CD4-positive, alpha-beta memory T cell (primary cell): ENCODE measurements at places on chromosomes 7 and 10. TPM values are rescaled to one million over a fixed set of nuclear protein-coding genes. Genes with fewer than 3 reads are reported as not detected.

DNA sequence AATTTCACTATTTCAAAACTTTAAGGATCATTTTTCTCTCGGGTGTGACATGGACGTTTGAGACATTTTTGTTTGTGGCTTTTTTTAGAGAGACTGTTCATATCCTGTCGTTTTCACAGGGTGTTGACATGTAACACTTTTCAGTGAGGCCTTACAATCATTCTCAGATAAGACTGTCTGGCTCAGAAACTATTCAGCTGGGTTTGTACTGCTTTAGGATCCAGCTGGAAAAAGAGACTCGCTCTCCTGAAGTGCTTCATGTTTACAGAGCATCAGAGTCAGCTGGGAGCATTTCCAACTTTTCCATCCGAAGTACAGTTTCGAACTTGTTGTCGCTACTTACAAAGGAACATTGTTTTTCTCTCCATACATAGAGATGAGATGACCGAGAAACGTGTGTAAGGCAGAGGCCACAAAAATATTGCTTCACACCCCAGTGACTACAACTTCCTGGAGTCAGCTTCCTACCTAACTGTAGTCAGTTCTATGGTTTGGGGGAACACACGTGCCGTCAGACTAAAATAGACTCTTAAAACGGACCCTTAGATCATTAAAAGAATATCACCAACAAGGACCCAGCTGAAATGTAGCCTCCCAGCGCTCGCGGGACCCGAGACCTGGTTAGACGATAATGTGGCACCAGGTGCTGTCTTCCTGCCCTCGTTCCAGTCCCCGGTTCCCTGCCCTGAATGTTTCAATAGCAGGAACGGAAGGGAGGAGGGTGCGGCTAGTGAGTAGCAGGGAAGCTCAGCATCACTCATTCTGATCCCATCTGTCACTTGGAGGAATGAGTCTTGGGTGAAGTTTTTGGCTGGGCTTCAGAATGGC is 78.0 kb downstream of the MKI67 start:
- no peak for DNase-seq

DNA sequence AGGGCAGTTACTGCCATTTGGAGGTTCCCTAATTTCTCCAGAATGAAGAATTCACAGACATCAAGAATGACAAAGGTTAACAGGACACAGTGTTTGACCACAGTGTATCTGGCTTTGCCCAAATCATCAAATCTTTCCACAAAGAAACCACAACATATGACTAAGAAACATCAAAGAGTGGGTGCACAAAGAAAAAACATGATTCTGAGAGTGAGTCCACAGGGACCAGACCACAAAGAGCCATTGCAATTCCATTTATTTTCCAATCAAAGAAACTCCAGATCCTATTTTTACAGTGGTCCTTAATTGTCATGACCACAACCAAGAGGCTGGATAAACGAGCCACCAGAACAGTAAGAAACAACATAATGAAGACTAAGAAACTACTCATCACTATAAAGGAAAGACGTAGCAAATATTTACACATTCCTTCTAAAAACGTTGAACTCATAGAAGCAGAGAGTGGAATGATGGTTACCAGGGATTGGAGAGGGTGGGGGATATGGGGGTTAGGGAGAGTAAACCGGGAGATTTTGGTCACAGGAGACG is 286.5 kb downstream of the DOCK4 start:
- no peak for DNase-seq

Gene ABCC2
- total RNA-seq = 6.5 TPM

- no peak for DNase-seq
Observed at GRCh38 chr7:121398246-121398645, 2.1 kb upstream of the FAM3C start.

- DNase-seq = no peak
Observed at GRCh38 chr7:71772779-71773178, 639.4 kb downstream of the CALN1 start.

GRCh38 chr7:124702385-124702784 is 63.2 kb downstream of the GPR37 start:
- DNase-seq = no peak

DNA sequence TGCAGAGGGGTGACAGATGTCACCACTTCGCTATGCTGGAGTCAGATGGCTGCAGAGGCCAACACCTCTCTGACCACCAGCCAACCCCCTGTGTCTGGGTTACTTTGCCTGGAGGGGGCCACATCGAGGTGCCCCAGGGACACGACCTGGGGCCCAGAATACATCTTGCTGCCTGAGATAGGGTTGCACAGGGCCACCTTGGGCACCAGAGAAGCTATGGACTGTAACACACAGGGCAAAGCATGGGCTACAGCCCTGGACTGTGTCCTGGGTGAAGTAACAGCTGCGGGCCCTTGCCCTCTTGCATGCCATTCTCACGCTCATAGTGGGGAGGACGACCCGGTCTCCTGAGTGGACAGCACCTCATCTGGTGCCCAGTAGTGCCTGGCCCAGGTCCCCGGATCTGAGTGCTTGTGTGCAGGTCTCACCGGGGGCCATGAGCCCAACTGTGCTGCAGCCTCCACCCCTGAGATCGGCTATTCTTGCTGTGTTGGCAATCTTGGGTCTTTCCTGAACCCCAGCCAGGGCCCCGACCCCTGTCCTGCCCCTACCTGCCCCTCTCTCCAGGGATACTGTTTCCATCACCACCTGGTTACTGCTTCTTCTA is 115.2 kb upstream of the GDF10 start:
- DNase-seq = no peak

GRCh38 chr10:78472551-78472890 is 438.9 kb downstream of the RPS24 start:
- no peak for DNase-seq

GRCh38 chr10:78199005-78199725 is 165.5 kb downstream of the RPS24 start:
- DNase-seq = no peak

DNA sequence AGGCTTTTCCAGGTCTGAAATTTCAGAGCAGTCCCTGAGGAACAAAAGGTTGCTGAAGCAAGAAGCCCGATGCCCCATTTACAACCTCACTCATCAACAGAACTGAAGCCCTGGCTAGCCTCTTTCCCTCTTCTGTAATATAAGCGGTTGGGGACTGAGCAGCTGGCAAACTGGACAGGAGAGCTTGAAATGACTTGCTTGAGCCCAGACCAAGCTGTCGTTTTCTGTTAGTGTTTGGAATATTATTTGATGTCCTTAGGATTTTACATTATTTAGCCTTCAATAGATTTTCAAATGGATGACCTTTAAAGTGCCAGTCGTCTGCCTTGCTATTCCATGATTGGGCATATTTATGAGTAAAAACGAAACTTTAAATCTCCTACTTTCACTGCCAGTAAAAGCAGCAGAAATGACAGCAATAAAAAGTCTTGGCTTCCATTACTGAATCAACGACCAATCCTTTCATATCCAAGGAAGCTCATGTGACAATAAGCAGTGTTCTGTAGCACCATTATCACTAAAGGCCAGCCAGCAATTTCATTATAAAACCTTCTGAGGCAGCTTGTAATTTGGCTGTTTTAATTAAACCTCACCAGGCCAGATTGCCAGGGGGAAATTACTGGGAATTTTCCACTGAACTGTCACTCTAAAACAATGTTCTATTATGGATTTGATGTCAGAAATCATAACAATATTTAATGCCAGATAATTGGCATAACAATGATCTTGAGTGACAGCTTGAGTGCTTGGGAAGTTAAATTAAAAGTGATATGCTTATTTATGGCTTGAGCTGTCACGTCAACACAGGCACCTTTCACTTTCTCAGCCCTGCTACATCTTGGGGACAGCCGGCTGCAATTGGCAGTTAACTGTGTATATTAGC is 85.9 kb downstream of the LSMEM1 start:
- DNase-seq = no peak

DNA sequence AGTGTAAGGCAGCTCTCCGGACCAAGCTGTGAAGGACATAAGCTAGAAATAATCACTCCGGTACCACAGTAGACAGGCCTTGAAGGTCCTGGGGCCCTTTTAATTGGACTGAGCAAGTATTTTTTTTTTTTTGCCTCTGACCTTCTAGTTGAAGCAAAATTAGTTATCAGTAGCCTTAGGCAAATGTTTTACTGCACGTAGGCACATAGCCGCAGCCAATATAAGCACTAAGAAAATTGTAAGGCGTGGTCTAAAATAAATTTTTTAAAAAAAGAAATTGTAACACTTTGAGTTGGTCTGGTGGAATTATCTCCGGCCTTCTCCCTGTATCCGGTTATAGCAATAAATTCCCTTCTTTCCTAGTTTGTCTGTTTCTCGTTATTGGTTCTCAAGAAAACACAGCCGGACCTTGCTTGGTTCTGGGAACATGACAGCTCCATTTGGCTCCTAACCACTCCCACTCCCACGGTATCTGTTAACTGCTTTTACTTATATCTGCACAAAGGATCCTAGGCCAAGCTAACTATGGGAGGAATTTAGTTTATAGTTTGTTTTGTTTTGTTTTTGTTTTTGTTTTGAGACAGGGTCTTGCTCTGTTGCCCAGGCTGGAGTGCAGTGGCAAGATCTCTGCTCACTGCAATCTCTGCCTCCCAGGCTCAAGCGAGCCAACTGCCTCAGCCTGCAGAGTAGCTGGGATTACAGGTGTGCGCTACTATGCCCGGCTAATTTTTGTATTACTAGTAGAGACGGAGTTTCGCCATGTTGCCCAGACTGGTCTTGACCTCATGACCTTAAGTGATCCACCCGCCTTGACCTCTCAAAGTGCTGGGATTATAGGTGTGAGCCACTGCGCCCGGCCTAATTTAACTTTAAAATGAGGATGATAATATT is 124.4 kb upstream of the KIF5B start:
- DNase-seq = no peak

GRCh38 chr7:140192620-140193019 is 15.8 kb upstream of the KDM7A start:
- no peak for DNase-seq

Gene WIPF3
- total RNA-seq = not detected

GRCh38 chr7:108246227-108246837 is 116.2 kb upstream of the LAMB4 start:
- DNase-seq = no peak

DNA sequence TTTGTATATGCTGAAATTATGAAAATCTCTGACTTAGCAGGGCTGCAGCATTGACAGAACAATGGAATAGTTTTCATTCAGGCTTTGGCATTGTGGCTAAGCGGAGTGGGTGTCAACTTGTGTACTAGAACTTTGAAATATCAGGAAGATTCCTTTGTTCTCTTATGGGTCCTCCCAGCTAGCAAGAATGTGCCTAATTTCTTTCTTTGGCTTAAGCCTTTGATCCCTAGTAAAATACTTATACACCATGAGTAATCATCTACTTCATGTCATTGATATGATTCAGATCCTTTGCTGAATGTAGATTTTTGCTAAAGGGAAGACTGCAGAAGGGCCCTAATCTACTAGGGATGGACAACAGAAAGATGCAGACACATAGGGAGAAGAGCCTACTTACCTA is 6.2 kb downstream of the AVL9 start:
- DNase-seq = no peak

DNA sequence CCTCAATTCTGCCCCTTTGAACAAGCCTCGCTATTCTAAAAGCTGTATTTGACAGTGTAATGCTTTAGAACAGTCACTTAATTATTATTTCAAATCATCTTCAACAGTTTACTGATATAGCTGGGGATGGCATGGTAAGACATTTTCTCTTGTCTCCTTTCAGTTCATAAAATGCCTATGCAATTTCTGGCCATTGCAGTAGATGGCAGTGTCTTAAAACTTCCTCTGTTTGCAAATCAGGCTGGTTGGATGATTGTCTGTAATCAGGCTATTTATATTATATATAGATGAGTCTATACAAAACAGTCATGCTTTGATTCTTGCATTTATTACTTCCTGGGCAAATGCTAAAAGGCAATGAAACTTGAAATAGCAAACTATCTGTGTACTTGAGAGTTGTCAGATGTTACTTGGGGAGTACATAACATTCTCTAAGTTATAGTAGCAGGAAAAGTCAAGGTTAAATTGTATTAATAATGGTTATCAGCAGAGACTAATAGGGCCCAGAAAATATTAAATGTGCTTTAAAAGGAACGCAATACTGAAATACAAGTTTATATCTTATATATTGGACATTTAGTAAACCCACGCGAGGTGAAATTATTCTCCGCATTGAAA is 55.5 kb upstream of the LHFPL3 start:
- no peak for DNase-seq

GRCh38 chr7:134565643-134566136 is 16.8 kb downstream of the AKR1B15 start:
- no peak for DNase-seq
